AG10803 (cell line): ENCODE measurements at places on chromosomes 5 and 9.

- no peak for DNase-seq
Measured at GRCh38 chr5:89128906-89129625, 246.1 kb upstream of the MEF2C start.

DNA sequence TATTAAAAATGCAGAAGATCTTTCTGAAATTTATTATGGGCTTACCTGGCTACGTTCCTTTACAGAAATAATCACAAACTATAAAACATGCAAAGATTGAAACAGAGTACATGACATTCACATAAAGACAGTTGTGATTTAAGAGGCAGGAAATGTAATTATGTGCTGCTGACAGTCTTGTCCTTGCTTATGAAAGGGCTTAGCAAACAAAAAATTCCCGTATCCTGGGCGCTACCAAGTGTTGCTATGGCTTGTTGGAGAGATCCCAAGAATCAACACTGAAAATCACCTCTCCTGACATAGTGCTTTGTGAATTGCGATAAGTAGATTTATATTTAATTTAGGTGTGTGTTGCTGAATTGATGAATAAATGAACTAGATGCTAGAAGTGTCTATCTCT lies 352.5 kb upstream of the C9orf72 start:
- no peak for DNase-seq

- DNase-seq = no peak
Measured at GRCh38 chr5:42526179-42526578, 102.9 kb downstream of the GHR start.

DNA sequence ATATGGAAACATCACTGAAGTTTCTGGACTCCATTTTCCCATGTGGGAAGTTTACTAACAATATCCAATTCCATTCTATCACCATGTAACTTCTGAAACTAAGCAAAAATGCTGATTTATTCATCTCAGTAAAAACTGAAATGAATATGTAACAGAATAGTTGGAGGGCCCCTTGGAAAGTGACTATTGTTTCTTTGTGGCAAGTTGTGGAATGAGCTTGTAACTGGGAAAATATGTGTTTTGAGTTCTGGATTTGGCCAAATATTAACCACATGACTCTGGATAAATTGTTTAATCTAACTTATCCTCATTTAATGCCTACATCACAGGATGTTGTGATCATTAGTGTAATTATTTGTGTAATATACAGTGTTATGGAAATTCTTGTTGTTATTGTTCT lies 619.3 kb downstream of the TLE4 start:
- no peak for DNase-seq

DNA sequence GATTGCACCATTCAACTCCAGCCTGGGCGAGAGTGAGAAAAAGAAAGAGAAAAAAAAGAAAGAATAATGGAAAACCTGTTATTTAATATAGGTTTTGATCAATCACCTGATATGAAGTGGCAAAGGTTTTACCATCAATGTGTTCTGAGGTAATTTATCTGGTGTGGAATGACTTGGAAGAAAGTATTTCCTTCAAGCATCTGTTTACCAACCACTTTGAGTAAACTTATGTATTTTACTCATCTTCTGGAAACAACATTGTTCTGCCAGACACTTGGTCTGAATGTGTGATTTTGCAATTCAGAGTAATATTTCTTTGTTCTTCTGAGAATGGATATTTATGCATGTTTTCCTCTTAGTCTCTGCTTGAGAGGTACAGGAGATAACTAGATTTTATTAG lies 24.3 kb downstream of the KIF2A start:
- peak; percentile 25 for DNase-seq

- peak; percentile 61 for DNase-seq
Measured at GRCh38 chr5:172932313-172933017, 26.8 kb upstream of the RPL26L1 start.

DNA sequence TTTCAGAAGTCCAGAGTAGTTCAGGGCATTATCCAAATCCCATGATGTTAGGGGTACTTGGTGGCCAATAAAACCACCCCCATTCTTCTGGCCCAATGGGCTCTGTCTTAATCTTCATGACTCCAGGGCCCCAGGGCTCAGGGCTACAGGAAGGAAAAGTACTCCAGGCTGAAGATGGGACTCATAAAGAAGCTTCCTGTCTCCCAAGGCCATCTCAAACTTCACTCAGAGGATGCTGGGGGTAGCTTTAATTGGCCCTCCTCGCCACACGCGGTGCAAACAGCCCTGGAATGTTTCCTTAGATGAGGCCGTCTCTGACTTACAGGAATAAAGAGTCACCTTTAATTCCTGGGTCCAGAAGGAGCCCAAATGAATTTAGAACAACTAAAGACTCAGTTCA lies 52.3 kb downstream of the BOD1 start:
- DNase-seq = no peak

GRCh38 chr9:81264516-81264915 lies 424.8 kb downstream of the TLE1 start:
- no peak for DNase-seq

DNA sequence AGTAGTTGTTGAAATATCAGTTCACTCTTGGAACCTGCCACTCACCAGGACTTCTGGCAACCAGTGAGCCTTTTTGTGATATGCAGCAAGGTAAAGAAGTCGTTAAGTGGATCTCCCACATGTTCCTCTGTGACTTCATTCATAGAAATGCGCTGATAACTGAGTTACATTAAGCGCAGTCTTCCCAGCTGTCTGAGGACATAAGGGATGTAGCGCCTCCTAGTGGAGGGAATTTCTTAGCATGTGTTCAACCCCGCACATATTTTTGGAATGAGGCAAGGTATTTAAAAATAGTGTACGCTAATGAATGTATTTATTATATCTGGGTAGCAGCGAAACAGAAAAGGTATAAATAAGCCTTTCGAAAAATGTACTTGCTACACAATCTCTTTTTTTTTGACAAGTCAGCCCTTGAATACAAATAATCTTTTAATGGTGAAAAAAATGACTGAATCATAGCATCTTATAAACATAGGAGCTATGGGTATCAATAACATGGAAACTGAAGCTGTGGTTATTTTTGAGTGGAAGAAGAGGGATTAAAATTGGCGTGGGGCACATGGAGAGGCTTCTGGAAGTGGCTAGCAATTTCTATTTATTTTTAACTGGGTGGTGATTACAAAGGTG lies 38.0 kb downstream of the PALM2AKAP2 start:
- DNase-seq = peak; percentile 95

DNA sequence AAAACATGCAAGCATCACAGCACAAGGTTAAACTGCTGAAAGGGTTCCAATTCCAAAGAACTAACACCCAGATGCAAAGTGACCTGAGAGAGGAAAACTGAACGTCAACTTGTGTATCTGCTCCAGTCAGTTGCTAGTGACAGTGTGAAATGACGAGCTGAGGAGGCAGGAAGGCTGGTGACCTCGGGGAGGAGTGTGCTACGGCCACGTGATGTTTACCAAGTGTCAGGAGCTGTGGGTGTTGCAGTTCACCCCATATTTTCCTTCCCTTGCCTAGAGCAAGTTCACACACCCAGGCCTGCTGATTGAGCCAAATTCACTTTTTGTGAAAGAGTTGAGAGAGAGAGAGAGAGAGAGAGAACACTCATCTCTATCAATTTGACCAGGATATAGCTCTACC lies 231.6 kb upstream of the ANKH start:
- no peak for DNase-seq
